ENCODE measurements at places on chromosomes 4 and X.

DNA sequence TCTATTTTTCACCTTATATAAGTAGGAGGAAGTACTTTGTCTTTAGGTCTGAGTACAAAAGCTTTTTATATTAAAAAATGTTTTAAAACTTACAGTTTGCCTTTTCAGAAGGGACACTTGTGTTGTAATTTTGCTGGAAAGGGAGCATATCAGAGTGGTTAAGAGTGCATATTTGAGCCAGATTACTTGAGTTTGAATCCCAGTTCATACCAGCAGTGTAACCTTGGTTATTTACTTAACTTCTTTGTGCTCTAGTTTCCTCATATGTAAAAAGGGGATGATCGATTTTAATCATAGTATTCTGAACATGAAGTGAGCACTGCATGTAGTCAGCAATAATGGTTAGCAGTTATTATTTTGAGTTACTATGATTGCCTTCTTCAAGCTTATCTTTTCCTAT, 78.3 kb upstream of the SLC4A4 start:
- no peak for DNase-seq

DNA sequence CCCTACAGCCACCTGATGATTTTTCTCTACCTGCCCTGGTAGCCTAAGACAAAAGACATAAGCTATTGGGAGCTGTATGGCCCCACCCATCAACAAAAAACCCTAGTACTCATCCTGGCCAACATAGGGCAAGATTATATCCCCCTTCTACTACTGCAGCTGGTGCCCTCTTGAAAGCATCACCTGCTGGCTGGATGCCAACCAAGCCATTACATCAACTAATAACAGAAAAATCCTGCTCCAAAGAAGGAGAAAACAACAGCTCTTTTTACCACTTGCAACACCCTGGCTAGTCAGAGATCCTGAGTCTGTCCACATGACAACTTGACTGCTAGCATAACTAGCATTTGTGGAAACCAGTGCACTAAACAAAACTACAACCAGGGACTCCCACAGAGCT, 43.6 kb upstream of the UPRT start:
- no peak for DNase-seq

DNA sequence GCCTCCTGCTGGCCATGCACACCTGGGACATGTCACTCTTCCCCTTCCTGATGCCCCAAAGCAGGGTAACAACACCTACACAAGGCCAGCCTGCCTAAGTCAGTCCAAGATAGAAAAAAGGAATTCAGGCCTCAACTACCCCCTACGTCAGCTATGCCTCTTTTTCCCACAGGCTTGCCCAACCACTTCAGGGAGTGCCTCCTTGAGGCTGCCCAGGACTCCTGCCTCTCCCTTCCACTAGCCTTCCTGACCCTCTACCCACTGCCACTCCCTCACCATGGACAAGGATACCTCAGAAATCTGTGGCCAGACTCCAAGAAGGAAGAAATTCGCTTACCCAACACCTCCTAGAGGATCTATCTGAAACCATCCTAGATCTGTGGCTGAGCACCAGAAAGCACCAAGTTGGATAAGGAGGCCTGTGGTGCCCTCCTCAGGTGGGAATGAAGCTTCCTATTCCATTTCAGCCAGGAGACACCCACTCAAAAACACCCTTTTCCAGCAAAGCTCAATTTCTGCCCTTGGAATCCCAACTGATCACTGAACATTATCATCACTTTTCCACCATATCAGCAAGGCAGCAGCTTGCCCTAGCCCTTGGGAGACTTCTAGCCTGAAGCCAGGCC, 1.8 kb downstream of the KDM5C start:
- no peak for DNase-seq

GRCh38 chrX:10110984-10111363, 45.8 kb upstream of the CLCN4 start:
- DNase-seq = no peak

DNA sequence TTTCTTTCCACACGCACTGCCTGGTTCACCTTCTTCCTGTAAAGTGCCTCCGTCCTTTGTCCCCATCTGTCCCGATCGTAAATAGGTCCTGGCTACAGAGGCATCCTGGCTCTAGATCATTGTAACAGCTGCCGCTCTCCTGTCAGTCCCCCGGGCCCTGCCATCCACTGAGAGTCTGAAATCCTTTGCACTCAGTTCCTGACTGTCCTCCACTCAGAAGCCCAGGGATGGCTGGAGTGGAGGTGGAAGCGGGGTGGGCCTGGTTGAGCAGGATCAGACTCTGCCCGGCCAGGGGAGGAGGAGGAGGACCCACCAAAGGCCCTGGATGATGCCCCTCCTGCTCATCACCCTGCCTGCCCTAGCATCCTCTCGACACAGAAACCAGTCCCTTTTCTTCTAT, 29.8 kb downstream of the PIGG start:
- DNase-seq = no peak

DNA sequence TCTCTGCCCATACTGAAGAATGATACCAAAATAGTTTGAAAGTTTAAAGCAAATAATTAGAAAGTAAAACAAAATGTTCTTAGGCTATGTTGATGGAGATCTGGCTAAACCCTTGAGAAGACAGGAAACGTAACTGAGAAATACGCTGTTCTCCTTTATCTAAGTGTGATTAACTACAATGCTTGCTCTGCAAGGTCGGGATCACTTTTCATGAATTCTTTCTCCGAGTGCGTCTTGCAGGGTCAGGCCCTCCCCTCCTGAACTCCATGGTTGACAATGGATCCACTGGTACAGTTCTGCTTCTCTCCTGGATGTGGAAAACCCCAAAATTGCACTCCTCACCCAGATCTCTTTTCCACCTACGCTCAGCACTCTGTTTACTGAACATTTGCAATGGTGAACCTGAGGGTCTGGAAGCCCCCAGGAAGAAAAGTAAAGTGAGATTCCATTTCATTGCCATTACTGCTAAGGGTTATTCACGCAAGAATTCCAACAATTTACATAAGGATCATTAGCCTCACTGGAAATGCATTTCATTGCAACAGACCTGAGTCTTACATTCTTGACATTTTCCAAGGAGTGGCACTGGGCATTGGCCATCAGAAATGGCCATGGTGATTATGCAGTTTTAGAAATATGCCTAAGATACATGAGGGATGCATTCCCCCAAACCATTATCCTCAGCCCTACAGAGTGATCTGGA, 24.6 kb upstream of the WWC2 start:
- no peak for DNase-seq

GRCh38 chr4:95038791-95039190, 281.0 kb downstream of the BMPR1B start:
- no peak for DNase-seq

DNA sequence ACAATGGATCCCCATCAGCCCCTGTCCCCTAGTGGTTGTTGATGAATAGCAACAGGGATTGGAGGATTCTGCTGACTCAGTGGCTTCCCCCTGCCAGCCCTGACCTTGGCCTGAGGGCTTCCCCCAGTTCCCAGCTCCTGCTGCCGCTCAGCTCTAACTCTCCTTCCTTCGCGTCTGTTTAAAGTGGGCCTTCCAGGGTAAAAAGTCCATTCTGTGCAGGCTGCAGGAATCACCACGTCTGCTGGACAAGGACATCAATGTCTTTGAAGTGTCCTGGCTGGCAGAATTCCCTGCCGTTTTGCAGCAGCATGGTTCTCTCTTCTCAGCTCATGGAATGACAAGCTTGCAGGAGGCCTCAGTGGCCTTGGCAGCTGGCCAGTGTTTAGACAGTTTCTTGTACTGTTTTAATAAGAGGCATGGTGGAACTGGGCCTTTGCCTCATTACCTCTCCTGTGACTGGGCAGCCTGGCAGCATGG, 152.5 kb upstream of the STX18 start:
- DNase-seq = no peak

- DNase-seq = peak; percentile 60
Observed at GRCh38 chr4:687971-688853, 739 bp downstream of the SLC49A3 start.

DNA sequence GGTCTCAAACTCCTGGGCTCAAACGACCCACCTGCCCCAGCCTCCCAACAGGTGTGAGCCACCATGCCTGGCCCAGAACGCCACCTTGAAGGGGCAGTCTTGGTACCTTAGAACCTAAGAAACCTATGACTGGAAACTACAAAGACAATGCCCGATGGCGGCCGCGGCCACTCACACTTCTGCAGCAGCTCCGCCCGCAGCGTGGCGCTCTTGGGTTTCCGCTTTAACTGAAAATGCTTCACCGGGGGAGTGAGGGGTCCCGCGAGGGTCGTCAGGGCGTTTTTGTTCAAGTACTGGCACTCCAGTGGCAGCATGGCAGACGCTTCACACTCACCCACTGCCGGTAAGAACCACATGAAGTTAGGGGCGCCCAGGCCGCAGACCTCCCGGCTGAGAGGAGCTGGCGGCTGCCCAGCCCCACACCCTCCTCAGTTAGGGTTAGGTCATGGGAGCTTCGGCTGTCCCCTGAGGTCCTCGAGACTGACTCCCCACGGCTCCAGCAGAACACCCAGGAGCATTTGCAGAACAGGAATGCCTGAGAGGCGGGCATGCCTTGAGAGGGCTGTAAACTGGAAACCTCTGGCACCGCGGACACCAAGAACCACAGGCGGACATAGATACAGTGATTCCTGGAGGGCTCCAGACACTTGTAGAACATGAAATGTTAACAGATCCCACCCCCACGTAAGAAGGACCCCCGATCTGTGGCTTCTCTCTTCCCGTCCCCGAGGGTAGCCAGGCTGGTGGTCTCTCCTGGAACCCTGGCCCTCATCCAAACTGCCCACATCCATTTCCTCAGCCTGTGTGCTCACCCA, 19.0 kb downstream of the NELFA start:
- DNase-seq = no peak

GRCh38 chr4:67531379-67531962, 13.8 kb downstream of the CENPC start:
- no peak for DNase-seq

DNA sequence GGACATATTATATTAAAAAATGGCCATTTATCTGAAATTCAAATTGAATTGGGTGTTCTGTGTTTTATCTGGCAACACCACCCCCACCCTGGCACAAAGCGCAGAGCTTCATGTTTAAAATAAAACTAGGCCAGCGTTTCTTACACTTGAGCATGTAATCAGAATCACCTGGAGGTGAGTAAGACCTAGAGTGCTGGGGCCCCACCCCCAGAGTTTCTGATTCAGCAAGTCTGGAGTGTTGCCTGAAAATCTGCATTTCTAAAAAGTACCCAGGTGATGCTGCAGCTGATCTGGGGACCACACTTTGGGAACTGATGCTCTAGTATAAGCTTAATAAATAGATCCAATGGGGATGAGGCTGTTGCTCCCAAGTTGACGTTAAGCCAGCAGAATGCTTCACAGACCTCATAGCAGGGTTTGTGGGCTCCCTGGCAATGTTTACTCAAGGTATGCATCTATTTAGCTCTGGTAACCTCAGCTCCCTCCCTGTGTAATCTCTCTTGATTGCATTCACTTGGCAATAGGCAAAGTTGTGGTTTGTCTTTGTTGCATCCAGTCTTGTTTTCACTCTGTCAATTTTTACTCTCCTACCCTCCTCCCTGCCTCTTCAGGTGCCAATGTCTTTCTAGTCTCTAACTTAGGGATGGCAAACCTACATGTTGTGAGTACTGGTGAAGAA, 99.8 kb upstream of the TEX13D start:
- DNase-seq = no peak

DNA sequence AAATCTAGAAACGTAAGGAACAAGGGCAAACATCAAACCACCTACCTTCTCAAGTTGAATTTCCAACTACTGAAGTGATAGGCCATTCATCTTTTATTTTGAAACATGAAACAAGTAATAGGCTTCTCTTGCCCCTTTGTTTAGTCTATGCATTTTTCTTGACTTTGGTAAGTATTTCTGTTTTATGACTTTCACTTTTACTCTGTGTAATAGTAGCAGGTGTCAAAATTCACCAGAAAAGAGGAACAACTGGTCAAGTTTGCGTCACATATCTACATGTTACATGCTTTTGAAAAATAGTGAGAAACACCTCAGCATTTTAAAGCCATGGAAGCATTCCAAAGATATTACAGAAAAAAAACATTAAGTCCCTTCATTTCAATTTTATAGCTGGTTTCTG, 157.1 kb upstream of the FTHL17 start:
- no peak for DNase-seq

DNA sequence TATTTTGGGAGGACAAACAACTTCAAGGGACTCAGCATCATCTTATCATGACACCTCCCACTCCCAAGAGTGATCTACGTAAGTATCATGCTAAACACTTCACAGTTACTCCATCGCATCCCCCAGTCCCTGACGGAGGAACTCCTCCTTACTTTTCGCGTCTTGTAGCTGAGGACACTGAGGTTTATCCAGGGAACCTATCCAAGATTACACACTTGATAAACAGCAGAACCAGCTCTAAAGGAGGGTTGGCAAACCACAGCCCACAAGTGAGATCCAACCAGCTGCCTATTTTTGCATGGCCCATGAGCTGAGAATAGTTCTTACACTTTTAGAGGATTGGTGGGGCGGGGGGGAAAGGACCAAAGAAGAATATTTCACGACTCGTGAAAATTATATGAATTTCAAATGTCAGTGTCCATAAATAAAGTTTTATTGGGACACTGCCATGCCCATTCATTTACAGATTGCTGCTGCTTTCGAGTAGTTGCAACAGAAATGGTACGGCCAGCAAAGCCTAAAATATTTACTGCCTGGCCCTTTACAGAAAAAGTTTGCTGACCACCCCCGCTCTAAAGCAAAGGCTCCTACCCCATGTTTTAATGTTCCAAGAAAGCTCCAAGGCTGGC, 47.8 kb downstream of the SEPSECS start:
- DNase-seq = no peak
